ENCODE measurements at places on chromosomes 4 and X.

- DNase-seq: no peak
These were observed 274.3 kb downstream of the BCOR start for GRCh38 chrX:39823424-39823823.

GRCh38 chr4:166229799-166230198 lies 356.8 kb downstream of the TLL1 start:
- DNase-seq: no peak

- DNase-seq: no peak
These were observed 84.5 kb downstream of the AREG start for GRCh38 chr4:74529284-74530041.

- no peak for DNase-seq
These were observed 57.5 kb downstream of the ADRA2C start for GRCh38 chr4:3823496-3824341.

DNA sequence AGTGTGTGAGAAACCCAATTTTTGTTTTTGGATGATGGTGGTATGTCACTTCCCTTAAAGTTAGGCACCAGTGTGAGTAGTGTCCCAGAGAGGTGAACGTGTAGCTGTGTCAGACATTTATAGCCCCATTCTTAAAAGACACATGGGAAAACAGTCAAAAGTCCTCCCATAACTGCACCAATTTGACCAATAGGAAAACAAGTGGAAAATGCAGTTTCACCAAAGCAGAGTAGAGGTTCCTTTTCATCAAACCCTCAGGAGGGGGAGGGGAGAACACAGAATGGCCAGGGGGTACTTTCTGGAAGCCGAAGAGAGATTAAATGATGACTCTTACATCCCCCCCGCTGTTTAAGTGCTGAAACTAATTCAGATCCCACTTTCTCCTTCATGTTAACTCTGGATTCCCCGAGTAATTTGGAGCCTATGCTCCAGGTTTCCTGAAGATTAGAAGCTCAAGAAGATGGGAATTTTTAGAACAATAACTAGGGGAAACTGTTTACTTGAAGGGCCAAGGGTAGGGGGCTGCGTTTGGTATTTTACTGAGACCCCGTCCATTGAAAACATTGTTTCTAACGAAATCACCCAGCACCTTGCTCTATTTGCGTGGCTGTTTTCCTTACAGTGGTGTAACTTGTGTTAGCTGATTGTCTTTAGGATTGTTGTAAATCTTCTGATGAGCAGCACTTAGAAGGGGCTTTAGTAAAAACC lies 2.1 kb upstream of the LEF1 start:
- DNase-seq: no peak
